ENCODE measurements at places on chromosomes 4 and X.

DNA sequence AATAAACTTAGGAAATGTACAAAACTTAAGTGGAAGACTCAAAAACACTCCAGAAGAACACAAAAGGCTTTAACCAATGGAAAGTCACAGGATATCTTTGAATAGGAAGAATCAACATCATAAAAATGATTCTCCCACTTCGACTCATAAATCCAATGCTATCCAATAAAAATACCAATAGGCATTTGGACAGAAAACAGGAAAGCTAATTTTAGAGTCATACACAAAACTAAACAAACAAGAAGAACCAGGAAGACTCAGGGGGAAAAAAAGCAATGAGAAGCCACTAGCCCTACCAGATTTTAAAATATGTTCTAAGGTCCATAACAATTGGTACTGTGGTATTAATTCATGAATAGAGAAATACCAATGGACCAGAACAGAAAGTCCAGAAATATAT lies 28.2 kb downstream of the SLC9A7 start:
- DNase-seq, result no peak

DNA sequence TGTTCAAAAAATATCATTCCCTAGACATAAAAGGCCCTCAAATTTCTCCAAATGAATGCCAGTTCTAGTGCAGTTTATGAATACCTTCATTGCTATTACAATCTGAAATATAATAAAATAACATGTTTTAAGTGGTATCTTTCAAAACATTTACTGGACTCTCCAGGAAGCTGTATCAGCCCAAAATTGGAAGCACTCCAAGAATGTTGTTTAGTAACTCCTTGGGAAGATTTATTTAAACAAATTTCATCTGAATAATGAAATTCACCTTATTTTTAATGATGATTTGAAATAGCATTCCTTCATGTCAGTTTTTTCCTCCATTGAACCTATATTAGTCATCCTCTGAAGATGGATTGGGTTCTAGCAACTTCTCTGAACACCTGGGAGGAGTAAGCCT lies 217.2 kb upstream of the PCDH18 start:
- no peak for DNase-seq

DNA sequence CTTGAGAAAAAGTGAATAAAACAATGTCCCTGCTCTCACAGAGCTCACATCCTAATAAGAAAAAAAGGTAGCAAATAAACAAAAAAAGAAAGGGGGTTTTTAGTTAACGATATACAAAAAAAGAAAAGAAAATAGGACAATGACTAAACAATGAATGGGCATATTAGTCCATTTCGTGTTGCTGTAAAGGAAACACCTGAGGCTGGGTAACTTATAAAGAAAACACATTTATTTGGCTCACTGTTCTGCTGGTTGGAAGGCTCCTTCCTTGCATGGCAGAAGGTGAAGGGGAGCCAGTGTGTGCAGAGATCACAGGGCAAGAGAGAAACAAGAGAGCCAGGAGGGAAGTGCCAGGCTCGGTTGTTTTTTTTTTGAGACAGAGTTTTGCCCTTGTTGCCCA lies 4.7 kb upstream of the KLF3 start:
- no peak for DNase-seq

- DNase-seq, result no peak
These were observed 200.4 kb downstream of the MAB21L2 start for GRCh38 chr4:150782311-150782710.

DNA sequence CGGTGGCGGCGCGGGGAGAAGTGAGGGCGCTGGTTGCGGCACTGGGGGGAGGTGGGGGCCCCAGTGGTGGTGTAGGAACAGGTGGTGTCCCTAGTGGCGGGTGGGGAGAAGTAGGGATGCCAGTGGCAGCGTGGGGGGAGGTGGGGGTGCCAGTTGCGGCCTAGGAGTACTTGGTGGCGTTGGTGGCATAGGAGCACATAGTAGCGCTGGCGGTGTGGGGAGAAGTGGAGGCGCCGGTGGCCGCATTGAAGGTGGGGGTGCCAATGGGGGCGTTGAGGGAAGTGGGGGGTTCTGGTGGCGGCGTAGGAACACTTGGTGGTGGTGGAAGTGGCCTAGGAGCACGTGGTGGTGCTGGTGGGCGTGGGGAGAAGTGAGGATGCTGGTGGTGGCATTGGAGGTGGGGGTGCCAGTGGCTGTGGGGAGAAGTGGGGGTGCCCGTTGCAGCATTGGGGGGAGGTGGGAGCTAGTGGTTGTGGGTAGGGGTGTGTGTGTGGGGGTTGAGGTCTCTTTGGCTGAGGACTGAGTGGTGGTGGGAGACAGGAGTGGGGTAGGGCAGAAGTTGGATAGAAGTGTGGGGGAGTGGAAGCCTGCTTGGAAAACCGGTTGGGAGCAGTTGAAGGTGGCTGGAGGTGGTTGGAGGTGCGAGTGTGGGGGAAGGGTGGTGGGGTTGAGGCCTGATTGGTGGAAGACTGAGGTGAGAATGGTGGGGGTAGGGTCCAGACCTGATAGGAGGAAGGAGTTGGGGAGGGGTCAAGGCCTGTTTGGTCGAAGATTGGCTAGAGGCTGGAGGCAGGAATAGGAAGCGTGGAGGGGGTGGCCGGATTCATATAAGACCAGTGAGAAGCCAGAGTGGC lies 1.1 kb downstream of the GCNA start:
- DNase-seq, result no peak

Measured in T-helper 1 cell (primary cell).